ENCODE measurements at places on chromosomes 5 and 9.

DNA sequence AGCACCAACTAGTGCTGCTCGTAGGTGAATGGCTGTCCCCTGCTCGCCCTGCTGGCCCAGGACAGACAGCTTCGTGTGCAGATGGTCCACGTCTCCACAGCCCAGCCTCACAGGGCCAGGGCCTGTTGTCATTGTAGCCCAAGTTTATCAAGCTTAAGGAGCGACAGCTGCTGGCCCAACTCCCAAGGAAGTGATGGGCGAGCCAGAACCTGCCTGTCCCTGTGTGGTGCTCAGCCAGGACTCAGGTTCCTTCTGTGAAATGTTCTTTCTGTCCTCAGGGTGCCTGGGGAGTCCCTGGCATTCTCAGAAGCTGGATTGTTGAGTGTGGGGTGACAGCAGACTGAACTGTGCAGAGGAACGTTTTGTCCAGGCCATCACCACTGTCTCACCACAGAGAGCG lies 16.4 kb downstream of the TRIP13 start:
- DNase-seq, result no peak
- H3K4me3 ChIP-seq, result no peak overlapping the region
- no peaks in the 10 kb centered on the region for H3K27me3 ChIP-seq
- no peak overlapping the region for H3K27ac ChIP-seq

- H3K36me3 ChIP-seq, result no peaks in the 10 kb centered on the region
- no peak overlapping the region for H3K27ac ChIP-seq
- H3K4me1 ChIP-seq, result no peaks in the 10 kb centered on the region
- no peak overlapping the region for H3K4me3 ChIP-seq
- no peaks in the 10 kb centered on the region for H3K27me3 ChIP-seq
Observed at GRCh38 chr5:156186760-156187159, 140.2 kb upstream of the SGCD start.

GRCh38 chr9:124482431-124483031 lies 24.7 kb downstream of the NR5A1 start:
- H3K27me3 ChIP-seq, result peaks cover 46% of the 10 kb centered on the region
- no peaks in the 10 kb centered on the region for H3K36me3 ChIP-seq
- no peak overlapping the region for H3K4me3 ChIP-seq
- no peaks in the 10 kb centered on the region for H3K4me1 ChIP-seq
- no peak for DNase-seq

DNA sequence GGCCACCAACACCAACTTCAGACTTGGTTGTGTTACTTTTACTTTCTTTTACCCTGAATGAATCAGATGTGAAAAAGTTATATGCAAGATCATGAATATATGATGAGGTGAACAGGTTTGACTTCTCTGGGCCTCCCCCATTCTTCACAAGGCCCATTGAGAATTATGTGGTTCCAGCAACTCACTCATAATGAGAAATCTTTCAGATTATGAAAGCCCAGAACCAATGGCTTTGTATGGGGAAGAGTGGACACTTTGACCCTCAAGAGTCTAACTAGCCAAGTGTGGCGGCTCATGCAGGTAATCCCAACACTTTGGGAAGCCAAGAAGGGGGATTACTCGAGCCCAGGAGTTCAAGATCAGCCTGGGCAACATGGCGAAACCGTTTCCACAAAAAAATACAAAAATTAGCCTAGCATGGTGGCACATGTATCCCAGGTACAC lies 16.1 kb upstream of the LNPEP start:
- no peaks in the 10 kb centered on the region for H3K36me3 ChIP-seq
- no peak overlapping the region for H3K27ac ChIP-seq
- H3K4me1 ChIP-seq, result peaks cover 10% of the 10 kb centered on the region
- H3K4me3 ChIP-seq, result no peak overlapping the region
- DNase-seq, result no peak
- H3K27me3 ChIP-seq, result no peaks in the 10 kb centered on the region

GRCh38 chr9:7259544-7260241 lies 501.9 kb downstream of the KDM4C start:
- H3K4me1 ChIP-seq, result no peaks in the 10 kb centered on the region
- peaks cover 41% of the 10 kb centered on the region for H3K27me3 ChIP-seq
- DNase-seq, result no peak
- no peak overlapping the region for H3K4me3 ChIP-seq
- H3K36me3 ChIP-seq, result no peaks in the 10 kb centered on the region

DNA sequence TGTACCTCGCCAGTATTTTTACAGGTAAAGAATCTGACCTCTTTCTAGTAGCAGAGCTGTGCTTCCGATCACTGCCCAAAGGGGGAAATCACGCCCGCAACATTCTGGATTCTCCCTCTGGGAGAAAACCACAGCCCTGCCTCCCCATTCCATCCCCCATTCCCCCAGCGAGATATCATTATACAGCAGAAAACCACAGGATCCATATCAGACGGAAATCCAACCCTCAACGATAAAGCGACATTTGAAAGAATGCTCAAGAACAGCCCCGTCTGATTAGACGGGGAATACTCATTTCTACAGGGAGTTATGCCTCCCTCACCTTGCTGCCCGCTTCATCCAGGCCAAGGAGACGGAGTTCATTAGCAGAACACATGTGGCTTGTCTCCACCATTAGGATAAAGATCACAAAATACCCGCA lies 172.8 kb downstream of the COL23A1 start:
- H3K27me3 ChIP-seq, result peaks cover 26% of the 10 kb centered on the region
- no peak for DNase-seq
- no peaks in the 10 kb centered on the region for H3K4me1 ChIP-seq
- no peak overlapping the region for H3K4me3 ChIP-seq

Data from naive B cell (primary cell).